A549 (cell line): ENCODE measurements at places on chromosomes 7 and 10. TPM values are rescaled to one million over a fixed set of nuclear protein-coding genes. Genes with fewer than 3 reads are reported as not detected.

GRCh38 chr10:122672655-122673054 lies 27.0 kb downstream of the C10orf120 start:
- no peak for DNase-seq

DNA sequence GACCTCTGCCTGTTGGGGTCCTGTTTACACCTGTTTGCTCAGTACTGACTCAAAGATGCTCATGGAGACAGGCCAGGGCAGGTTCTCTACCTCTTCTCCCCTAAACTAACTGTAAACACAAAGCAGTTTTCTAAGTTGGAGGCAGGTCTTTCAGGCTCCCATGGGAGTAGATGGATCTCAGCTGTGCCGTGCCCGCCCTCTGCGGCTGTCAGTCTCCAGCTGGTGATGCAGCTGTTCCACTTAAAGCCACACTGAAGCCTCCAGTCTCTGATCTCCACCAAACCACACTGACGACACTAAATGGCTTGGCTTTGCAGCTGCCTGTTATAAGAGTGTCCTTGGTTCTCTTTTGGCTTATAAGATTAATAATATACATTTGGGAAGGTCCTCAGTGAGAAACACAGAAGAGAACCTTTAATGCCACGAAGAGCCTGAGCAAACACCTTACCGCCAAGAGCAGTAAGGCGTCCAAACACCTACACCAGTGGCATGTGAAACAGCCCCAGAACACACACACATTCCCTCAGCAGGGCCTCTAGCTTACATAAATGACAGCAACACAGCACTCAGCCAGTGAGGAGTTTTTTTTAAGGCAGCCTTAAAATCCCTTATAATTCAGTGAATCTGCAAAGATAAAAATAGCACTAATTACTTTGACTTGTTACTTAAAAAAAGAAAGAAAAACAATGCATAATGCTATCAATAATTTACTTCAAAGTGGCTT lies 60.4 kb upstream of the KCNIP2 start:
- no peak for DNase-seq

- DNase-seq: no peak
These were observed 23.4 kb downstream of the SMURF1 start for GRCh38 chr7:99120501-99120900.

NPC1L1 gene
- polyA plus RNA-seq: 0.01 to 0.04 TPM (median 0.03 TPM) in 3 replicates

CTTNBP2 gene
- polyA plus RNA-seq: 0.21 to 0.33 TPM (median 0.25 TPM) in 3 replicates

FLNC gene
- polyA plus RNA-seq: 3.2 to 3.4 TPM (median 3.4 TPM) in 3 replicates

- DNase-seq: no peak
These were observed 277.5 kb downstream of the PTPRN2 start for GRCh38 chr7:158309868-158310763.

GRCh38 chr7:17307969-17308648 lies 9.7 kb downstream of the AHR start:
- no peak for DNase-seq

- DNase-seq: no peak
These were observed 67.9 kb upstream of the ANTXRL start for GRCh38 chr10:46218921-46219320.

C7orf57 gene
- polyA plus RNA-seq: 0.04 to 0.09 TPM (median 0.04 TPM) in 3 replicates

DNA sequence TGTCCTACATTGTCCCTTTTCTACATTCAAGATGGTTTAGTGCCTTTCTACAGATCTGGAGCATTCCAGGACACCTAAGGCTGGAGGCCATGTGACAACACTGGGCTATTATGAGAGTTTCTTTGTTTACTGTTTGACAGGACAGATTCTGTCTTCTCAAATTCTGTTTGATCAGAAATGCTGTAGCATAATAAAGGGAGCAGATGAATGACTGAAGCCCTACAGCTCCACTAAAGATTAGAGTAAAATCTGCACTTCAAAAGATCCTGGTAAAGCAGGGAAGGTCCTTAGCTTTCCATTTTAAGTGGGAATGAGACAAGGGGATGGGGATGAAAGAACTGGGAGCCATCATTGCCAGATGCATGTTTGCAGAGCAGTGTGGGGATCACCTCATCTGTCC lies 38.4 kb downstream of the TMEM229A start:
- DNase-seq: no peak

GRCh38 chr10:22049635-22050034 lies 46.1 kb upstream of the DNAJC1 start:
- no peak for DNase-seq

SEPHS1 gene
- polyA plus RNA-seq: 71.4 to 82.5 TPM (median 78.6 TPM) in 3 replicates

EN2 gene
- 0.51 to 0.62 TPM (median 0.54 TPM) in 3 replicates for polyA plus RNA-seq

GRCh38 chr7:140314573-140315480 lies 83.5 kb downstream of the SLC37A3 start:
- DNase-seq: no peak

DNA sequence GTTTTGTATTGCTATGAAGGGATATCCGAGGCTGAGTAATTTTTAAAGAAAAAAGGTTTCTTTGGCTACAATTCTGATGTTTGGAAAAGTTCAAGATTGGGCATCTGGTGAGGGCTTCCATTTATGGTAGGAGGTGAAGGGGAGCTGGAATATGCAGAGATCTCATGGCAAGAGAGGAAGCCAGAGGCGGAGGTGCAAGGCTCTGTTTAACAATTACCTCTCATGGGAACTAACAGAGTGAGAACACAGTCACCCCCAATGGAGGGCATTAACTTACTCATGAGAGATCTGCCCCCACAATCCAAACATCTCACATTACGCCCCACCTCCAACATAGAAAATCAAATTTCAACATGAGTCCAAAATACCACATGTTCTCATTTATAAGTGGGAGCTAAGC lies 62.0 kb downstream of the AKR1D1 start:
- DNase-seq: no peak

DNA sequence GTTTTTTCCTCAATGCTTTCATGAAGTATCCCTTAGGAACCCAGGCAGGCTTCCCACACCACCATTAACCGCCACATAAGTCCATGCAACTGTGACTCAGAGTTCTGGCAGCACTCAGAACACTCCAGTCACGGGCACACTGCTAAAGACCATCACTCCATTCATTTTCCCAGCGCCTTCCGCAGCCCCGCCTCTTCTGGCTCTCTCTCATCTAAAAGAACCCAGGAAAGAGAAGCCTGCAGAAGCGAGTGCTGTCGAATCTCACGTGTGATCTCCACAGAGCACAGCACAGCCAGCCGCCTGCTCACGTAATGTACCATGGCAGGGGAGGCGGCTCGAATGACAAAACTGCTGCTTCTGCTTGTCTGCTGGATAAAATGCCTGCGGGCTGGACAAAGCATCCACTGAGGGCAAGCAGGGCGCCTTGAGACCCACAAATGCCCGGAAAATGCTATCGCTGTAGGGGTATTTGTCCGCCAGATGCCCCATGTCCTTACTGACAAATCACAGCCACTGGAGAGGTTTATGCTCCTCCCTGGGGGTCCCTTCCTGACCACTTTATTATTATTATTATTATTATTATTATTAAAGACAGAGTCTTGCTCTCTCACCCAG lies 1.8 kb downstream of the PSMG3 start:
- DNase-seq: no peak
